ENCODE measurements at places on chromosomes 1 and 21.

DNA sequence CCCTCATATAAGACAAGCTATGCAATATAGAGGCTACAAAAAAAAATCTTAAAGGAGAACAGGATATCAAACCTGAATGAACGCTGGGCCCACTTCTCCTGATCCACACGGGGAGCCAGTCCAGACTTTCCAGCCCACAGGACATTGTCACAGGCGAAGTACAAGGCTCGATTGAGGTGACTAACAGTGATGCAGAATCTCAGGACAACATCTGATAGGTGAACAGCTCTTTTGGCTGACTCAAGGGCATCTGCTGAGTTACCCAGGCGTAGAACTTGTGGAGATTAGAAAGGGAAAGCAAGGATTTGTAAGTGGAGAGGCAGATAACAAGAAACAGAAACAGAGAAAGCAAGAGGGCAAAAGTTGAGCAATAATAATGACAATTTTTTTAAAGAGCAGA lies 1.8 kb downstream of the PEX11B start:
- no peak for DNase-seq

- DNase-seq = no peak
These were observed 39.5 kb upstream of the DDAH1 start for GRCh38 chr1:85504417-85504816.

GRCh38 chr21:16770266-16770665 lies 742.6 kb upstream of the CXADR start:
- no peak for DNase-seq

GRCh38 chr1:44326024-44326701 lies 28.9 kb downstream of the ERI3 start:
- DNase-seq = no peak

- DNase-seq = no peak
These were observed 20.6 kb downstream of the CSF1 start for GRCh38 chr1:109931189-109931731.

GRCh38 chr1:8082945-8083344 lies 56.8 kb upstream of the ERRFI1 start:
- no peak for DNase-seq

DNA sequence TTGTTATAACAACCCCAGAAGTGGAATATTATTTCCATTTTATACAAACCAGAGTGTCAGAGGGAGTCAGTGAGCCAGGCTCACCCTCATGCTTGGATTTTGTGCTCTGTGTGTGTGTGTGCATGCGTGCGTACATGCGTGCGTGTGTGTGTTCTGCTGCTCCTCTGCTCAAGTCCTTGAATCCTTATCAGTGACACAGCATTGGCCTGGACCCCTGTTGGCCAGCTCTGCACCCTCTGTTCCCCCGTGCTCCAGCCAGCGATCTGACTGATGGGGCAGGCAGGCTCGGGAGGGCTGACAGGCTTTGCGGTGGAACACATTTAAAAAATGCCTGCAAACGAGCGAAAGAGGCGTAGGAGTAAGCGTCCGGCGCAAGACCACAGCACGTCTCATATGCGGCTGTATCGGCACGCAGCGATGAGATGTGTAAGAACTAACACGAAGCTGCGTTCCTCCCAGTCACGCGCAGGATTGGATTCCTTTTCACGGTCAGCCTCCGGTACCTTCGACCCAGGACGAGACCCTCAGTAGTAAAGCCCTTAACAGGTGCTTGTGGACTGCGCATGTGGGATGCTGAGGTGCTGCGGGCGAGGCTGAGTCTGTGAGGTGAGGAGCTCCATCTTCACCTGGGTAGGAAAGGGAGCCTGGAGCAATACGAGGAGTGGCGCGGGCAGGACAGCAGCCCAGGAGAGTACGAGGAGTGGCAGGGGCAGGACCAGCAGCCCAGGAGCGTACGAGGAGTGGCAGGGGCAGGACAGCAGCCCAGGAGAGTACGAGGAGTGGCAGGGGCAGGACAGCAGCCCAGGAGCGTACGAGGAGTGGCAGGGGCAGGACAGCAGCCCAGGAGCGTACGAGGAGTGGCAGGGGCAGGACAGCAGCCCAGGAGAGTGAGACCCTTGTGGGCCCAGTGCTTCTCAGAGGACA lies 130.9 kb downstream of the GALNT2 start:
- DNase-seq = no peak

- no peak for DNase-seq
These were observed 66.0 kb downstream of the GNG4 start for GRCh38 chr1:235583511-235584001.

GRCh38 chr21:30391492-30392025 lies 4.3 kb upstream of the KRTAP13-1 start:
- DNase-seq = no peak

DNA sequence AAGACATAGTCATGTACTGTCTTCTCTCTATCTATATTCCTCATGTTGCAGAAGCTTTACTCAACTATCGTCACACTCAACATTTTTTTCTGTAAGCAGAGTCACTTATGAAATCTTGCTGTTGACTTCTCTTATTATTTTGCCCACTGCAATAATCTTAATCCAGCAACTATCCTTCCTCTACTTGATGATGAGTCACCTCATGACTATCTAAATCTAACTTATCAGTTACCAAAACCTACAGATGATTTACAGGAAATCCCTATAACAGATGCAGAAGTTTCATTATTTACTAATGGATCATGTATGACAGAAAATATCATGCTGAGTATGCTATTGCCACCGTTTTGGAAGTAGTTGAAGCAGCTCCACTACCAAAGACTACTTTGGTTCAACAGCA lies 378.9 kb downstream of the DUSP10 start:
- no peak for DNase-seq

DNA sequence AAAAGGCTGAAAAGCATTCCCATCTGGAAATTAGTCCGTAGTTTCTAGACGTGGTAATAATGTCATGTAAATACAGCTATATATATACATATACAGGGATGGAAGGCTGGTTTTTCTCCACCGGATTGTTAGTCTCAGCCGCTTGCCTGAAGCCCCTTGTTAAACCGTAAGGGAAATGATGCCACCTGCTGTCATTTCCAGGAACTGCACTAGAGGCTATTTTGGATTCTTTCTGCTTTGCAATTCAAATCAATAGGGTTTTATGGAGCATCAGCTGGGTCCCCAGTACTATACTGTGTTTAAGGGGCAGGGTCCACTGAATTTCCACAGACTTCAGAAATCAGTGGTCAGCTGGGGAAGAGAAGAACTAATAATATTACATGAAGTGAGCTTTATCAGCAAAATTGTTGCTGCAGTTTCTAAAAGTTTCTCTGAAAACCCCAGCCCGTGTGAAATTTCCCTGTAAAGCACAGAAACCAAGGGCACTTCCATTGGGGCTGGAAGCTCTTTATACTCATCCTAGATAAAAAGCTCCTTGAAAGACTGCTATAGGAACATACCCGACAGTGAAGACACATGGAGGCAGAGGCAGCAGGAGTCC lies 33.8 kb upstream of the MPZL1 start:
- peak; percentile 73 for DNase-seq

GRCh38 chr1:3530086-3530925 lies 75.8 kb downstream of the ARHGEF16 start:
- DNase-seq = no peak

- no peak for DNase-seq
These were observed 21.7 kb upstream of the ZNF362 start for GRCh38 chr1:33234588-33234990.

DNA sequence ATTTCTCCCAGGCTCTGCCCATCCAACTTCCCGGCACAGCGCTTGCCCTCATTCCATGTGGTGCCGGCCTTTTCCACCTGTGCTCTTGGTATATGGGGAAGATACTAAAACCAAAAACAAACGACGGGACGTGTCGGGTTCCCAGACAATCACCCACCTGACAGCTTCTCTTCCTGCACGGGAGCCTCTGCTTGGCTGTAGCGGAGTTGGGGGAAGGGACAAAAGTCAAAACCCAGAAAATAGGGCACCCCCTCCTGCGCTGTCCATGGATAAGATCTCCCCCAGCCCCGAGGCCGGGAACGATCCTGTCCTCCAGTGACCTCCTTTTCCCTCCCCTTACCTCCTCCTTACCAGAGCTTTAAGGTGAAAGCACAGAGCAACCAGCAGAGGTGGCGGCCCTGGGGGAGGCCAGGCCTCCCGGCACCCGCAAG lies 640 bp downstream of the JTB start:
- DNase-seq = no peak

DNA sequence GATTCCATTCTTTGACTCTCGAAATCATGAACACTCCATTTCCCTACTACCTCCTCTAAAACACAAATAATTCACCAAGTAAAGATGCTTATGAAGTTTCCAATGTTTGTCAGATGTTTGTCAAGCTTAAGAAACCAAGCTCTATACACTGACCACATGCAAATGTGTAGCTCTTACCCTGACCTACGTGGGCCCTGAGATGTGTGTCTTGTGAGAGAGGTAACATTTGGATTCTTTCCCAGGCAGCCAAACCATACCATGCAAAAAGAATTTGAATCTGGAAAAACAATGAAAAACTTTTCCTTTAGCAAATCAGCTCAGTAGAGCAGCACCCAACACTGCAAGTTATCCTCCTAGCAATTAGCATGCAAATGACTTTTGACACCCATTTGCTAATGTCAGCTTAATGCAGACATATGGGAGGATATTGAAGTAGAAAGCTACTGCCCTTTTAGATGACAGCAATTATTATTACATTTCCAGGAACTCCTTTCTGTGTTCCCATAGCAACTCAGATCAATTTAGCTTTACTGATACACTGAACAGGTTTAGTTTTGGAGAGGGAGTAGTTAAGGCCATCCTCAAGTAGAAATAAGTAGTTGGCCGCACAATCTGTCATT lies 83.2 kb upstream of the RGS4 start:
- no peak for DNase-seq

GRCh38 chr1:193486671-193487229 lies 300.3 kb upstream of the B3GALT2 start:
- no peak for DNase-seq

Data from stimulated activated CD8-positive, alpha-beta memory T cell treated with anti-CD3 and anti-CD28 coated beads, Interleukin-12 subunit alpha, Interleukin-12 subunit beta, amount 100 ng/mL, for 1 hour (primary cell).